ENCODE measurements at places on chromosomes 2 and 18.

- DNase-seq, result no peak
Measured at GRCh38 chr2:12110481-12110880, 364.0 kb downstream of the LPIN1 start.

- DNase-seq, result no peak
Measured at GRCh38 chr2:133643863-133644262, 75.6 kb upstream of the NCKAP5 start.

GRCh38 chr2:25377822-25378421 is 36.2 kb upstream of the DNMT3A start:
- DNase-seq, result no peak

- DNase-seq, result peak; percentile 74
Measured at GRCh38 chr2:230956827-230957755, 32.0 kb upstream of the GPR55 start.

DNA sequence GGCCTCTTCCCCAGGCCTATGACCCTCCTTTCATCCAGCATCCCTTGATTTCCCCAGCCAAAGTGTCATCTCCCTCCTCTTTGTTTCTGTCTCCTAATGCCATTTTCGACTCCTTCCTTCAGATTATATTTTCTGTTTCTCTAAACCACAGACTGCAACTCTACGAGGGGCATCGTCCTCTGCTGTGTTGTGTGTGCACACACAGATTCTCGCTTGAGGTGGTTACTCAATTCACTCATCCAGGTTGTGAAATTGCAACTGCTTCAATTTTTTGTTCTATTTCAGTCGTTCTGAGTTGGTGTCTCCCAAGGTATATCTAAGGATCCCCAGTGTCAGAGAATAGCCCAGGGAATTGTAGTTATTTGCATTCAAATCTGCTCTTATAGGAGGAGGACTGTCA is 113.5 kb upstream of the NDUFV2 start:
- no peak for DNase-seq

DNA sequence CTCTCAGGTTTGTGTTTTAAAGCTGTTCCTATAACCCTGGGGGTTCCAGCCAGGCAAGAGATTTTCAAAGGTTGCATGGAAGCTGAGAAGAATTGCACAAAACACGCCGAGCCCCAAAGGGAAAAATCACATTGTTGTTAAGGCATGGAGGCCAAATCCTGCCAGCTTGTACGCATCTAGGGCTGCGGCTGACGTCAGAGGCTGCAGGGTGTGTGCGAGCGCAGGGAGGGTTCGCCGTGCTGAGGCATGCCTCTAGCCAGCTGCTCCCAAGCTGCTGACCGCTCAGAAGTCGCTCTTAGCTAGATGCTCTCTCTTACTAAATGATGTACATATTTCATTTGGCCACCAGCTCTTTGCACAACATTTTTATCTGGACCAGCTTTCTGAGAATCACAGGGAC is 191.8 kb downstream of the LPIN1 start:
- DNase-seq, result no peak

DNA sequence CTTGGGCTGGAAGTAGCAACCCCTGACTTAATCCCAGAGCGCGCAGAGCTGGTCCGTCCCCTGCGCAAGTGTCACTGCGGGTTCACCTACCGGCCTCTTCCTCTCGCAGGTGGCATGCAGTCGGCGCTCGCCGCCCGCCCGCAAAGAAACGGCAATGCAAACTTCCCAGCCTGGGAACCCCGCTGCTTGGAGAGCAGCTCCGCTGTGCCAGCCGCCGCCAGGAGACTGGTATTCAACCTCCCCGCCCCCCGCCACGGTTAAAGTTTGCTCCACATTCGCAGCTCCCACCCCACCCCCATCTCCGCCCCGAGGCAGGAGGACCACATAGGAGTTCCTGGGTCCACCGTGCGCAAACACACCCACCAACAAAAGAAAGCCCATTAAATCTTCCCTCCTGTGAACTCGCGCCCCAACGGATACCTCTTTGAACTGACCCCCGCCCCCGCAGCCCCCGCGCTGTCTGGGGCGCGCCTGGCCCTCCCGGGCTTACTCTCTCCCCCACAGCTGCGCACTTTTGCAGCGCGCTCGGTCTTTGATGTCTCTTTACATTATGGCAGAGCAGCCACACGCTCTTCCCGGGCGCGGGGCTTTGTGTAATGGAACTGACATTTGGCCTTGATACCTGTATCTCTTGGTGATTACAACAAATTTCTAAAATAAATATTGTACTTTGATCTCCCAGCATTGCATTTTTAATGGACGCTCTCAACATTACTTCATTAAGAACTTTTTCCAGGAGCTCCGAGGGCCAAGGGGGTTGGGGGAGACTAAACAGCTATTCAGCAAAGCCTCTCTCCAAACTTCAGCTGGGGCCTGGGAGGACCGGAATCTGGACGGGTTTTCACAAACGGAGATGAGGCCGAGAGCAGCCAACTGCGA is 3.1 kb upstream of the SP5 start:
- DNase-seq, result no peak

All from adipocyte (in vitro differentiated cells).